ENCODE measurements at places on chromosomes 5 and 9.

- DNase-seq: no peak
These were observed 12.0 kb upstream of the TOR2A start for GRCh38 chr9:127746959-127747569.

- DNase-seq: no peak
These were observed 17.8 kb upstream of the PANK3 start for GRCh38 chr5:168596927-168597326.

- DNase-seq: no peak
These were observed 201.4 kb downstream of the SMARCA2 start for GRCh38 chr9:2216591-2216990.

GRCh38 chr9:20403346-20403745, 219.0 kb downstream of the MLLT3 start:
- DNase-seq: no peak

DNA sequence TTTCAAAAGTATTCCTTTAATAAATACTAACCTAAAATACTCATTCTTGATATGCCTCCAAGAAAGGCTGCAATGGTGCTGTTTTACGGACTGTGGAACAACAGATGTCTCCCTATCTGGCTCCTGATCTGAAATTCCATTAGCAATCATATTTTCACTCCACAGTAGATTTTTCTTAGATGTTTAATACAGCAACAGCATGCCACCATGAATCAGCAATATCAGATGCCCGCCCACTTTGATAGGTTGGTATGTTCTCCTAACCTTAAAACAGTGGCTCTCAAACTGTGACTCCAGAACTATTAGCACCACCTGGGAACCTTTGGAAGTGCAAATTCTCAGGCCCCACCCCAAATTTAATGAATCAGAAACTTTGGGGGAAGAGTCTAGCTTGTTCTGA, 110.2 kb downstream of the MLLT3 start:
- DNase-seq: no peak

GRCh38 chr5:159641371-159642039, 274.8 kb upstream of the ADRA1B start:
- DNase-seq: no peak

DNA sequence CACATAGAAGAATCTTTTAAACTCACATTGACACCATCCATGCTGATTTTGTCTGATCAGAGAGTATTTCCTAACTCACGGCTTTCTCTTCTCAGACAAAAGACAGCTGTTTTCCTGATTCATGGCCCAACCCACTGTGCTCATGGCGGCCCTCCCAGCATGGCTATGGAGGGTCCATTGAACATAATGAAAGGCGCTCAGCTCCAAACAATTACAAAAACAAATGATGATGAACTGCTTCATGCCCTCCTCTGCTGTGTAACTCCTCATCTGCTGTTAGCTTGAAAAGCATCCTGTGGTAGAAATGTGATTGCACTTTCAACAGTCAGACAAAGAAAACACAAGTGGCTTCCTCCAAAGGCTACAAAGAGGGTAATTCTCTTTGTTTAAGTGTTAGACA, 673.8 kb downstream of the PRELID2 start:
- DNase-seq: no peak

DNA sequence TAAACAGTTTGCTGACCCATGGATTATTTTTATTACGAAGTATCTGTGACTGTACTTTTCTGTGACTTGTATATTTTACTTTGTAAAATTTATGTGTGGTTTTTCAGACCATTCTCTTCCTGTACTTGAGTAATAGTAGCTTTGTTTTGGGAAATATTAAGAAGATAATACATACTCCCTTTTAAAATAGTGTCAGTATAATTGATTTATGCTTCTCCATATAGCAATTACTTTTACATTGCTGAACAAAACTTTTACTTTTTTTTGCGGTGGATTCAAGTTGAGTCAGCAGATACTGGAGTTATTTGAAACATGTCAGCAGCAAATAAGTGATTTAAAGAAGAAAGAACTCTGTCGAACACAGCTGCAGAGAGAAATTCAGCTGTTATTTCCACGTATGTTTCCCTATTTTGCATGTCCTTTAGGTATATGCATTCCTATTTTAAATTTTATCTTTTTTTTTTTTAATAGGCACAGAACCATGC, 28.4 kb downstream of the TENT2 start:
- DNase-seq: no peak

DNA sequence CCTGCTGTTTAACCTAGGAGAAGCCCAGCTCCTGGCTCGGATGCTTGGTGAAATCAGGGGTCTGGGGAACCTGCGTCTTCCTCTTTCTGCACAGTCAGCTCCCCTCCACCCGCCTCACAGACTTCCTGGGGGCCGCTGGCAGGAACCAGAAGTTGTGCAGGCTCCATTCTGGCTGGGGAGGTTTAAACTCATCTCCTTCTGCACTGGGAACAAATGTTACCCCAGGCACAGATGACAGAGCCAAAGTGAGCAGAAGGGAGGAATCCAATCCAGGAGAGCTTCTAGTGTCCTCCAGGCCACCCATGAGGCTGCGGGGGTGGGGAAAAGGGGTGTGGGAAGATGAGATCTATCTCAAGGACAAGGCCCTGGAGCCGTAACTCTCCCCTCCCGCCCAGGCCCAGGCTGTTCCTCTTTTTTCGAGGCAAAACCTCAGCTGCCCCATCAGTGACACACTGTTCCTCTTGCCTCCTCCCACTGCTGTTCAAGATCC, 31.2 kb downstream of the KCNMB1 start:
- DNase-seq: no peak

- DNase-seq: no peak
These were observed 491.2 kb upstream of the TLE4 start for GRCh38 chr9:79080536-79080935.

- no peak for DNase-seq
These were observed 184.7 kb upstream of the PPP1R26 start for GRCh38 chr9:135294836-135295235.

Measured in stimulated activated CD4-positive, alpha-beta T cell treated with anti-CD3 and anti-CD28 coated beads, TNF-alpha, amount 100 ng/mL, for 4 hours (primary cell).